Right lung (tissue), 10 donors: ENCODE measurements at places on chromosomes 3 and 15. TPM values are rescaled to one million over a fixed set of nuclear protein-coding genes. Genes with fewer than 3 reads are reported as not detected.

IQCF5 gene
- polyA plus RNA-seq: not detected

PPM1L gene
- polyA plus RNA-seq: 5.9 TPM

SGO1 gene
- 4.9 TPM for polyA plus RNA-seq

RPL39L gene
- 12.8 TPM for polyA plus RNA-seq

AKAP13 gene
- polyA plus RNA-seq: 73.8 TPM

IGDCC3 gene
- 9.4 TPM for polyA plus RNA-seq

ERICH6 gene
- polyA plus RNA-seq: 0.65 TPM

DAZL gene
- polyA plus RNA-seq: not detected

ADIPOQ gene
- polyA plus RNA-seq: 0.03 TPM

SH2D7 gene
- 0.90 TPM for polyA plus RNA-seq

IL5RA gene
- 3.3 TPM for polyA plus RNA-seq

LRRIQ4 gene
- polyA plus RNA-seq: 0.13 TPM

GABRR3 gene
- not detected for polyA plus RNA-seq

ZNF860 gene
- polyA plus RNA-seq: 15.5 TPM

SCN11A gene
- polyA plus RNA-seq: 0.73 TPM

TRPM1 gene
- not detected for polyA plus RNA-seq

P2RY14 gene
- 4.8 TPM for polyA plus RNA-seq
